ENCODE measurements at places on chromosomes 13 and 19. TPM values are rescaled to one million over a fixed set of nuclear protein-coding genes. Genes with fewer than 3 reads are reported as not detected.

SIAH3 gene
- under 0.01 TPM for total RNA-seq

POSTN gene
- total RNA-seq: 13.1 TPM

TEX101 gene
- not detected for total RNA-seq

FXYD1 gene
- total RNA-seq: 0.33 TPM

SHISA7 gene
- total RNA-seq: not detected

ZNF582 gene
- total RNA-seq: 2.5 TPM

THSD1 gene
- 14.1 TPM for total RNA-seq

FPR2 gene
- not detected for total RNA-seq

CYP4F12 gene
- not detected for total RNA-seq

MEIOSIN gene
- not detected for total RNA-seq

KLF16 gene
- total RNA-seq: 4.5 TPM

SARS2 gene
- 15.7 TPM for total RNA-seq

SLAIN1 gene
- total RNA-seq: 1.4 TPM

All from uterine smooth muscle cell (primary cell).